ENCODE measurements at places on chromosomes 2 and 18.

DNA sequence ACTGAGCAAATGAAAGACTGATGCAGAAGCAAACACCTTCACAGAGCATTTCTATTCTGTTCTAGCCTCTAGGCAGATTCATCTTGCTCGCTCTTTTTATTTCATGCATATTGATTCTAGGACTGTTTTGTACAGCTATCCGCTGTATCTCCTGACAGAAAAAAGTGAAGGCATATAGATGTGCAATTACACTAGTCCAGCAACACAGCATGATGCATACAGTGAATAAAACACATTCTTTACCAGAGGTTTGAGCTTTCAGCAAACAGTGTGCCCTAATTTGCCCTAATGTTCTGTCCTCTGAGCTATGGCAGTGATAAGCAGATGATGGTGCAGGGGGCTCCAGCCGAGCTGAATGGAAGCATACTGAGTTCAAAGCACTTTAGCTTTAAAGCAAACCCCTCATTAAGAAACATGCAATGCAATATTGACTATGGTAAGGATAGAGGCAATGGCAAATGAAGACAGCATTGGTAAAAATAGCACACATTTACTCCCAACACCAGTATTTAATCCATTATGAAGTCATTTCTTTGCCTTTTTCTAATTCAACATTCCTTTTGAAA is 141.2 kb upstream of the RGPD4 start:
- DNase-seq, result no peak

- no peak for DNase-seq
Measured at GRCh38 chr2:204892506-204893255, 347.4 kb downstream of the PARD3B start.

GRCh38 chr2:86372641-86373502 is 35.4 kb upstream of the REEP1 start:
- DNase-seq, result no peak

DNA sequence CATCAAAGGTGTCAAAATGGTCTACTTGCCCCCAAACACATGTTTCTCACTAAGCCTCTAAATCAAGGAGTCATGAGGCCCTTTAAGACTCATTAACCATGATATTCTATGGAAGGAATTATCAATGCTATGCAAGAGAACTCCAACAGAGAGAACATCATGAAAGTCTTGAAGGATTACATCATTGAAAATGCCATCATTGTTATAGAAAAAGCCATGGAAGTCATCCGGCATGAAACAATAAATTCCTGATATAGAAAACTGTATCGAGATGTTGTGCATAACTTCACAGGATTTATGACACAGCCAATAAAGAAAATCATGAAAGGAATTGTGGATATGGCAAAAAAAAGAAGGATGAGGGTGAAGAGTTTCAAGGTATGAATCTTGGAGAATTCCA is 1363.6 kb upstream of the CDH2 start:
- no peak for DNase-seq

DNA sequence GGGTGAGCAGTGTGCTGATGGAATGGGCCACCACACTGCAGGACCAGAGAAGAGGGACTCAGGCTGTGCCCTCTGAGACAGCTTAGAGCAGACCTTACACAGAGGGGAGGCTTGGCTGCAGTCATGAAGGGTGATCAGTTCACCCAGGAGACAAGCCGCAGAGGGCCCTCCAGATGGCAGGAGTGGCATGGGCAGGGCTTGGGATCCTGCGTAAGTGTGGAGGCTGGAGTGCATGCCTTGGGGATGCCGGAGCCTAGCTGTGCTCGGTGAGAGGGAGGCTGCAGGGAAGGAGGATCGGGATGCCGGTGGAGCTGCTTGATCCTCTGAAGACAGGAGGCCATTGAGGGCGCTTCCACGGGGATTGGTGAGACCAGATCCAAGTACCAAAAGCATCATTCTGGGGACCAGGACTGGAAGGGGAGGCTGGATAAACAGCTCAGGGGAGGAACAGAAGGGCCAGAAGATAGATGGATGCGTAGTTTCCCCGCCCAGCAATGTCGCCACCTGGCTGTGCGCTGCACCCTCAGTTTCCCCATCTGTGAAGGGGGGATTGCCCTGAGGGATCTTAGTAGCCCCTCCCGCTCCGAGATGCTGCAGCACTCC is 163.4 kb downstream of the INHBB start:
- no peak for DNase-seq

DNA sequence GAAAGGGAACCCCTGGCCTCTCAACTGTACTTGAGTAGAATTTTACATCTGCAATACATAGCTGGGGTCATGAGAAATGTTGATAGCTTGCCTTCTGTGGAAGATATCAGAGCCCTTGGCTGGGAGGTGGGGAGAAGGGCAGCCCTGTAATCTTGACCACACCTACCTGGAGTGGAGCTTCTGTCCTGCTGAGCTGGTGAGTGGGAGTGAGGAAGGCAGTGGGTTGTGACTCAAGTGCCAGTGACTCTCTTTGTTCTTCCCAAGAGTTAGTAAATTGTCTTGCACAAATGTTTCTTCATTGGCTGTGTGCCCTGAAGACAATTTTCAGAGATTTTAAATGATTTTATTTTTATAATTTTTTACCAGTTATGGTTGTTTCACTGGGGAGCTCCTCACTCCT is 277.3 kb downstream of the MBD5 start:
- no peak for DNase-seq

- no peak for DNase-seq
Measured at GRCh38 chr2:168152902-168153530, 94.4 kb downstream of the STK39 start.

DNA sequence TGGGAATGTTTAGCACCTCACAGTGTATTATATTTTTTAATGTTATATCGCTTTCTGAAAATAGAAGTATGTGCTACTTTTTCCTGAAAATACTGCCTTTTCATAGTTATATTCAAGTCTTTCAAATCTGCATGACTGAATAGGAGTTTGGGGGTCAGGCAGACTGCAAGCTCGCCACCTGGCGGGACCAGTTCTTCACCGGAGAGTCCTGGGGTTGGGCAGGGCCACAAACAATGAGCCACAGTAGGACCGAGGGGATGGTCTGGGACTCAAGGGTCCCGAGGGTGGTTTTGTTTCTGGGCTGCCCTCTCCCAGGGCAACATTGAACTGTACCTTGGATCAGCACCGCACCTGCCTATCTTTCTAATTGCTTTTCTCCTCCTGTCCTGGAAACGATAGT is 70.6 kb downstream of the VWA3B start:
- no peak for DNase-seq

DNA sequence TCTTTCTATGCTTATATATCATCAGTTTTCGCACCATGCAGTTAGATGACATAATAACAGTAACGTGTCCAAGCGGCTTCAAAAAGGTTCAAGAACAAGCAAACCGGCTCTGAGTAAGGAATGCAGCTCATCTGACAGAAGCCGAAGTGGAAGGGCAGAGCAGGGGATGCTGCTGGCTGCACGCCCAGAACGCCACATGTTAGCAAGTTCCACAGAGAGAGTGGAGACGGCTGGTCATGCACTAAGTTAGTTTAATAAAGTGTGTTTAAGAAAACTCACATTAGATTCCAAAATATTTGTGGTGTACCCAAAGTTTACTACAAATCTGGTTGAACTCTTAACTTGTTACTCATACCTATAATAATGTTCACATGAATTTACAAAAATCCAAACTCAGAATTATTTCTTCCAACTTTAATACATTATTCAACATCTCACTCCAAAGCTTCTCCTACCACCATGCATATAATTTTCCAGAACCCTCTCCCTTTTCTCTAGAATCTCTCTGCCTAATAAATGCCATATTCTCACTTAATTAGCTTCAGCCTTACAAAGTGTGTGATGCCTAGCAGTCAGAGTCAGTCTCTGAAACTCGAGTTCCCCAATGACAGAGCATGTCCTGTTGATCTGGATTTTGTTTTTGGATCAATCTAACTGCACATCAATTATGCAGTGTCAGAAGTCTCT is 170.0 kb downstream of the DNAH7 start:
- no peak for DNase-seq

GRCh38 chr18:48488388-48488850 is 50.4 kb upstream of the CTIF start:
- DNase-seq, result no peak

DNA sequence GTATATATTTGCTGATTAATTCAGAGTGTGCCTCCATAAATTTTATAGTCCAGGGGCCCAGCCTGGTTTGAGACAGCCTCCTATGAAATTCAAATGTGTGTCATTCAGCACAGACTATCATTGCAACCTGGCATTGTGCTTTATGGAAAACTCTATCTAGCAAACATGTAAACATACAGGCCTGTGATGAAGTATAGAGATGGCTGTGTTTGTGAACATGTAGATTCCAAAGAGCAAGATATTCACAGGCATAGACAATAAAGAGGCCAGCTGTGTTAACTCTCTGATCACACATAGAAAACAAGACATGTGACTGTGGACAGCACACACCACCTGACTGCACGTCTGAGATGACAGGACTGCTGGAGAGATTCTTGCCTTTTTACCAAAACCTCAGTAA is 297.9 kb downstream of the EN1 start:
- no peak for DNase-seq

DNA sequence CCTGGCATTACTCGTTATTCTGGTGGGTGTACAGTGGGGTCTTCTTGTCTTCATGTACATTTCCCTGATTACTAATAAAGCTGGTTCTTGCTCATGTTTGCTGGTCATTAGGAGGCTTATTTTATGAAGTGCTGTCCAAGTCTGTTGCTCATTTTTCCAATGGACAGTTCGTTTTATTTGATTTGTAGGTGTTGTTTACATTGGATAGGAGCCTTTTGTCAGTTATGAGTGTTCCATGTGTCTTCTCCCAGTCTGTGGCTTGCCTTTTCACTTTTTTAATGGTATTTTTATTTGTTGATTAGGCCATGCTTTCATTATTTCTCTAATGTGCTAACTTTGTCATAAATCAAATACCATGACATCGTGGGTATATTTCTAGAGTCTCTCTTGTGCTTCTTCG is 51.9 kb downstream of the CEP192 start:
- no peak for DNase-seq

GRCh38 chr2:100073110-100073509 is 69.3 kb downstream of the AFF3 start:
- no peak for DNase-seq

DNA sequence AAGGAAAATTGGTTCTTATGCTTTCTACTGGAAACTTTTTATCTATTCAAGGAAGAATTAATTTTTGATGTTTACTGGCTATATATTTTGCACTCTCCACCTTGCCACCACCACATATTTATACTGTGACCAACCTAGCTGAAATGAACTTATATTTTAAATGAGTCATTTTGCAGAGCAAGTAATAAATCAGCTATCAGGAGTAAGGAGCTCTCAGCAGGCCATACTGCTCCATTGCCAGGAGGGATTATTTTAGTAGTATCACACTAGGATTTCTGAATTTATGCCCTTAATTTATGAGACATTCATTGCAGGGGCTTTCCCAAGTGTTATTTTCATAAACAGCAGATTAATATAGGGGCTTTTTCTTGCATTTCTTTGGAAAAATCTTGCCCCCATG is 125.8 kb upstream of the CYP1B1 start:
- no peak for DNase-seq

DNA sequence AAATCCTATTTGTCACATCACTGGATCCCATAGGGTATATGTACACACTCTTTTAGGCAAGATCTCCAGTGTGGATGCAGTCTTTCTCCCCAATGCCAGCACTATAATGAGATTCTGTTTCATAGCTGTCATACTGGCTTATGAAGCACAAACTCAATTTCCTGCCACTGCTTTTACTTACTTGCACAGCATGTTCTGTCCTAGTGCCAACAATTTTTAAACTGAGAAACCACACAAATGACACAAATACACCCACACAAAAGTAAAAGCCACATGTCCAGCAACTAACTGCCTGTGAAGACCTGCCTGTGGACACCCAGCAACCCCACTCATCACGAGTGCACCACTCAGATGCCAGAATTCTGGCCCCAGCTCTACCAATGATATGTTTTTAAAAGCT is 29.6 kb upstream of the RNU4ATAC start:
- no peak for DNase-seq

DNA sequence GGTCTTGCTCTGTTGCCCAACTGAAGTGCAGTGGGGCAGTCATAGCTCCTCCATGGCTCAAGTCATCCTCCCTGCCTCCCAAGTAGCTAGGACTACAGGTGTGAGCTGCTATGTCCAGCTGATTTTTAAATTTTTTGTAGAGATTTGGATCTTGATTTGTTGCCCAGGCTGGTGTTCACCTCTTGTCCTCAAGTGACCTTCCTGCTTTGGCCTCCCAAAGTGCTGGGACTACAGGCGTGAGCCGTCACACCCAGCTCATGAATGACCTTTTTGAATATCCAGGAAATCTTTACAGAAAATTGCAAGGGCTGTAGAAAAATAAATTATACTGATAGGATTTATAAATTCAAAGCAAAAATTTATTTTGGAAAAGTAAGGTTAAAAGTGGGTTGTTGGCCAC is 17.4 kb downstream of the ACTR3 start:
- DNase-seq, result no peak

DNA sequence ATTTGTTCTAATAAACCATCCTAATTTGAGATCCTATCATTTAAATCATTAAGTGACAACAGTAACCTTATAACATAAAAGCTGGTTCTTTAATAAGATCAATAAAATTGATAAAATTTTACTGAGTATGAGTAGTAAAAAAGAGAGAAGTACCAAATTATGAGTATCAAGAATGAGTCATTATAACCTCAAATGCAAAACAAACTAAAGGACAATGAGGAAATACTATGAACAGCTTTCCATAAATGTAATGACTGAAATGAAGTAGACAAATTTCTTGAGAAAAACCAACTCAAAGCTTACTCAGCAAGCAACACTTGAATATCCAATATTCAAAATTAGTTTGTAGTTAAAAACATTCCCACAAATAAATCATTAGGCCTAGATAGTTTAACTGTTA is 433.0 kb downstream of the ZEB2 start:
- no peak for DNase-seq

- no peak for DNase-seq
Measured at GRCh38 chr18:76993573-76993972, 139.0 kb downstream of the MBP start.

- DNase-seq, result no peak
Measured at GRCh38 chr18:75871596-75871995, 444.1 kb upstream of the SMIM21 start.

- DNase-seq, result no peak
Measured at GRCh38 chr2:112199188-112199587, 55.7 kb downstream of the ZC3H8 start.

- no peak for DNase-seq
Measured at GRCh38 chr2:26363323-26363722, 16.7 kb upstream of the ADGRF3 start.

DNA sequence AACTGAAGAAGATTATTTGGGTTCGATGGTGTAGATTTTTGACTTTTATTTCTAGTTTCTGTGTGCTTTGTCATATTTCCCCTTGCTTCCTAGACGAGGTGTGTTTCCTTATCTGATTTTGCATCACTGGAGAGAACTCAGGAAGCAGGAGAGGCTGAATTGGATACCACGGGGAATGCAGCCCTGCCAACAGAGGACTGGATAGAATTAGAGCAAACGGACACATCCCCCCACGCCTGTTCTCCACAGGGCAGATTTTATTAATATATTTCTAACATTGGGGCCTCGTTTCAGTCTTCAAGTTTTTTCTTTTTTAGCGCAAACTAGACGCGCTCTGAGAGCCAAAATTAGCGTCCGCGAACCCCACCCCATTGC is 678 bp upstream of the VAPA start:
- DNase-seq, result no peak
